ENCODE measurements at places on chromosomes 5 and 9.
A peak's percentile ranks its signal among the peaks of the same experiment; 100 is the strongest.

GRCh38 chr5:16485656-16486055, 20.1 kb upstream of the ZNF622 start:
- no peak for DNase-seq

- DNase-seq = no peak
These were observed 9.4 kb upstream of the RPS14 start for GRCh38 chr5:150458802-150459557.

DNA sequence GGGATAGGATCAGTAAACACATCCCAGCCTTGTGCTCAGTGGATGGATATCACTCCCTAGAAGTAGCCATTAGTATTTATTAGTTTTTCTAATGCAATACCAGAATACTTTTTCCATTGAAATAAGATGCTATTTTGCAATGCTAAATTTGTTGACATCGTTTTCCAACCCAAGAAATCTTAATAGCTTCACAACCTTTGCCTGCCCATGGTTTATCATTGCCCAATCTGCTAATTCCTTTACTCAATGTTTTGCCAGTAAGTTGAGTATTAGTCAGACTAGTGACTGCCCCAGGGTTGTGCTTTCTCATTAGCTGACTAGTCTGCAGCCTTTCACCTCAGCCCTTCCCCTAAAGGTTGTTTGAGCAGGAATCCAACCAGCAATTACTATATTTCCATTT, 62.9 kb downstream of the NREP start:
- DNase-seq = no peak

- no peak for DNase-seq
These were observed 133.7 kb downstream of the PLPPR1 start for GRCh38 chr9:101162231-101162630.

GRCh38 chr9:70924380-70924779, 197.0 kb downstream of the TRPM3 start:
- DNase-seq = peak; percentile 80

DNA sequence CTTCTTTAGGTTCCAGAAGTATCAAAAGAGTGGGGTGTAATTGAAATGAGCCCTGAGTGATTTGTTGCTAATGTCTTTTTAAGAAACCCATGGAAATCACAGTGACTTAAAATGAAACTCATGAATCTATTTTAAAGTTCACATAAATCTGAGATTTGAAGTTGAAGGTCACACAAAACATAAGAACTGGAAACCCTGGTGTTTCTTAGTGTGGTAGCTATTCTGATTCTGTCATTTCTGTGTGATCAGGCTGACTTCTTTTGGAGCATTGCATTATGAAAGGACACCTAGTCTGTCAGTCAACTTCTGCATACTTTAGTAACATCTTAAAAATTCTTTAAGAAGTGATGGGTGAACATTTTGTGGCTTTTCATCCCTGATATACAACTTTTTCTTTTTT, 448.8 kb downstream of the TLE4 start:
- DNase-seq = no peak

- no peak for DNase-seq
These were observed 57.8 kb downstream of the C9orf153 start for GRCh38 chr9:86201474-86202337.

GRCh38 chr5:141793881-141794280, 84.3 kb downstream of the PCDH1 start:
- DNase-seq = no peak

DNA sequence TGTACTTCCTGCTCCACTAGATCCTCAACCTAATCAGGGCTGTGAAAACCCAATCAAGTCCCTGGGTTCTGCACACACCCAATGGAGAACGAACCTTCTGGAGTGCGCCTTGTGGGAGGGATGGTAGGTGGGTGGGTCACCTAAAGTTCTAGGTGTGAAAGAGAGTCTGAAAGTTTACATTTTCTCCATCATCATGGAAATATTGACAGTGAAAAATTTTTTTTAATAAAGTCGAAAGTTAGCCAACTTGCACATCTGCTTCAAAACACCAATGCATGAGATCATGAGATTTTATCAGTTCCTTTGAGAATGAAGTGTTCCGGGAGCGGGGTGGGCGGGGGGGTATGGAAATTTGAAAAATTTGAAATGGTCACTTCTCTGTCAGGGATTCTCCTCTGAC, 21.7 kb downstream of the TAF11L14 start:
- no peak for DNase-seq

- no peak for DNase-seq
These were observed 18.7 kb upstream of the ITGA1 start for GRCh38 chr5:52769061-52769460.

GRCh38 chr9:114957558-114957957, 27.2 kb upstream of the TNFSF8 start:
- no peak for DNase-seq

DNA sequence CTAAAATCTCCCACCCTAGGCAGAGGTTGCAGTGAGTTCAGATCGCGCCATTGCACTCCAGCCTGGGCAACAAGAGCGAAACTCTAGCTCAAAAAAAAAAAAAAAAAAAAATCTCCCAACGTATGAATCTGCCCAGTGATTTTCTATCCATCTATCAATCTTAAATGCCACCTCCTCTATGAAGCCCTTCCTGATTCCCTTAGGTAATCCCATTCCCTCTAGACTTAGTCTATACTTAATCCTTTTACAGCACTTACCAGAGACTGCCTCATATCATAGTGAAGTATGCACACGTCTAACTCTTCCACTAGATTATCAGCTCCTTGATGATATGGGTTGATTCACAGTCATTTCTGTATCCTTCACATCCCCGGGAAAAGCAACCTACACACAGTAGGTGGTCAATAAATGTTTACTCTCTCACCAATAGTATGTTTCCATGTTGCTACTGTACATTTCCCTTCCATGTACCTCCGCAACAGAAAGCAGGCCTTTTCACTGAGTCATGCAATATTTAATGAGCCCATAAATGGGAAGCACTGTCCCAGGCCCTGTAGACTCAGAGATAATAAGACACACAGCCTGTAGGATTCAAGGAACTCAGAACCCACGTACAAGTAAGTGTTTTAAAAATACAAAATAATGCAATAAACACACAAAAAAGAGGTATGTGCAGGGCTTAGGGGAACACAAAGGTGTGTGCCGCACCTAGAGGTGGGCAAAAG, 1.2 kb downstream of the DROSHA start:
- no peak for DNase-seq

- no peak for DNase-seq
These were observed 105.3 kb downstream of the UBAP2 start for GRCh38 chr9:33943389-33943788.

GRCh38 chr9:98890256-98890655, 53.5 kb upstream of the COL15A1 start:
- DNase-seq = no peak

GRCh38 chr9:136085815-136086212, 9.3 kb downstream of the NACC2 start:
- DNase-seq = no peak

GRCh38 chr5:84430863-84431663, 46.4 kb upstream of the EDIL3 start:
- DNase-seq = no peak

DNA sequence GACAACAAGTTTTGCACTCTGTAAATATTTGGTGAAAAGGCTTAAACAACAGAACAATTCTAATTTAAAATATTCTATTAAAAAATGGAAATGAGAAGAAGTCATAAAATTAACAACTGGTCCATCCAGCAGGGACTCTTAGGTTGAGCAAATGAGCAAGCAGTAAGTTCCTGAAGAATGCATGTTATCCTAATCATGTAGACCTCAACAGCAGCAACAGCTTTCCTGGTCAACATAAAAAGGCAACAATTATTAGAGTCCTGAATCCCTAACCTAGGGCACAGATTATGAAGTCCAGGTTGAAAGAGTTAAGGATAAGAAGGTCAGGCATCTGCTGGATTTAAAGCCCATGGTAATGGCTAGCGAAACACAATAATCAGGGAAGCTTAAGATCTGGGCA, 120.9 kb downstream of the SSBP2 start:
- no peak for DNase-seq

DNA sequence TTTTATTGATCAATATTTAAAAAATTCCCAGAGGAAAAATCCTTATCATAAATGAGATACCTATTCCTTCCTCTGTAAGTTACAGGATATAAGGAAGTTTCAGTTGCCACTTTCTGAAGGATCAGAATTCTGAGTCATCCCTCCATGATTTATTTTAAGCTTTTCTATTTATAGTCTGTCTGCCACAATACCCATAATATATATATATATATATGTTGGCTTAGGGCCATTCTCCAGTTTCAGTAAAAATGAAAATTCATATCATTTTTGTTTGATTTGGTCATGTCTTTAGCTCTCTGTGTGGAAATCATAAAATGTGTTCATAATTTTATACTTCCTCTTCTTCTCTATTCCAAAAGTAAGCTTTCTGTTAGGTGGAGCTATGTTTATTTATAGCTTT, 215.8 kb upstream of the CYLC2 start:
- DNase-seq = no peak

DNA sequence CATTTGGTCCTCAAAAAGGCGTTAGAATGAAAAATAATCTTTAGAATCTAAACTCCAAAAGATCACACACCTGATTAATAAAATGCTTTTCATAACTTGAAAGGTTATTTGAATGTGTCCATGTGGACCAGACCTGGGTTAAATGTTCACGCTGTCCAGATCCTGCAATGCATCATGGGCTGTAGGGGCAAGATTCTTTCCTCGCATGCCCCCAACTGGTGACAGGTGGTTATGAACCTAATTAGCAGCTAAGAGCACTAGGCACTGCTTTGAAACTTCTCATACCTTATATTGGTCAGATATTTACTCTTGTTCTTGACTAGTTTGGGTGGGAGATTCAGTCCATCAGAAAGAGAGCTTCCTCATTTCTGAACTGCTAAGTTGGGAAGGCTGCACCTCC, 19.3 kb upstream of the PIP5K1B start:
- DNase-seq = no peak

- DNase-seq = no peak
These were observed 35.4 kb upstream of the ERCC6L2 start for GRCh38 chr9:95840074-95840473.

GRCh38 chr5:87876616-87877015, 392.0 kb downstream of the TMEM161B start:
- DNase-seq = no peak

GRCh38 chr9:111158363-111158762, 120.1 kb upstream of the LPAR1 start:
- DNase-seq = no peak

- peak; percentile 99 for DNase-seq
These were observed 8.1 kb upstream of the RAD23B start for GRCh38 chr9:107274953-107275422.

GRCh38 chr9:20476912-20477521, 145.3 kb downstream of the MLLT3 start:
- DNase-seq = no peak

DNA sequence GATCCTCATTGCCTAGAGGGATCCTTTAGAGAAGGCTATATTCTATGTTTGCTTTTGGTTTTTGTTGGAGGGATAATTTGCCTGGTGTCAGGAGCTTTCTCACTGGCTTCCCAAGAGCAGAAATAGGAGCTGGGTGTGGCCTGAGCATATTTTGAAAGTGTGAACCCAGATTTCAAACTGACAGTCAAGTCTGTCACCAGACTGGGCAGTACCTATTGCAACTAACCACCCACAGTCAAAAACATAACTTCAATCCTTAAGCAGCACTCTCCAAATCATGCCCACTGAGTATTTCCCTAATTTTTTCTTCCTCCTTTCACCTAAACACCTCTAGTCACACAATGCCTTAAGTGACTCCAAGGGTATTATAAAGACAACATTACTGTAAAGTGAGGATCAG, 278.4 kb downstream of the EBF1 start:
- DNase-seq = no peak

GRCh38 chr5:3833566-3833965, 237.9 kb downstream of the IRX1 start:
- no peak for DNase-seq

DNA sequence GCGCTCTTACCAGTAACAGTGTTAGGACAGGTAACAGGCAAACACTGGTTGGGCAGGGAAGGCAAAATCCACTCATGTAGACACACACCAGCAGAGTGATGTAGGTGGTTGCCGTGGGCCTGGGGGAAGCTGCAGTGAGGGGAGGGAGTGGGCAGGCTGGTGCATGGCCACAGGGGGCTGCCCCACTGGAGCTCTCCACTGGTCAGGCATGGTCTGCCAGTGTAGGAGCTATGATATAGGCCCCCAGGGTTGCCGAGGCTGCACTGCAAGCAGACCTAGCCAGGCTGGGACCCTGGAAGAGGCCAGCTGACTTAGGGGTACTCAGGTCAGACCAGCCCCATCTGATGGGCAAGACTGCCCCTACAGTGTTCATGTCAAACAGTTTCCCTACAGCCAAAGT, 154.6 kb downstream of the GDNF start:
- DNase-seq = no peak

DNA sequence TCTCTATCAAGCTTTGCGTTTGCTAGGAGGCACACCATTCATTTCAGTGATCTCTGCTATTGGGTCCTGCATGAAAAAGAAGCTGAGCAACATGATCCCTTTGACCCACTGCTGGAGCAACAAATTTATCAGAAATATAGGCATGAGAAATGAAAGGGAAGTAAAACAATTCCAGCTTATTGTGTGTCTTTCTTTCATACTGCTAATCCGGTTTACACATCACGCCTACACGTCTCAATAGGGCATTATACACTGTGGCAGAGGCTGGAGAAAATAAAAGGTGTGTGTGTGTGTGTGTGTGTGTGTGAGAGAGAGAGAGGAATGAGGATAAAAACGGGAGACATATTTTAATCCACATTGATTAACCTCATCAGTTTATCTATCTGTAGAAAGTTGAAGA, 2.4 kb downstream of the PTCH1 start:
- no peak for DNase-seq

GRCh38 chr9:131585375-131585774, 40.1 kb downstream of the PRRT1B start:
- no peak for DNase-seq

DNA sequence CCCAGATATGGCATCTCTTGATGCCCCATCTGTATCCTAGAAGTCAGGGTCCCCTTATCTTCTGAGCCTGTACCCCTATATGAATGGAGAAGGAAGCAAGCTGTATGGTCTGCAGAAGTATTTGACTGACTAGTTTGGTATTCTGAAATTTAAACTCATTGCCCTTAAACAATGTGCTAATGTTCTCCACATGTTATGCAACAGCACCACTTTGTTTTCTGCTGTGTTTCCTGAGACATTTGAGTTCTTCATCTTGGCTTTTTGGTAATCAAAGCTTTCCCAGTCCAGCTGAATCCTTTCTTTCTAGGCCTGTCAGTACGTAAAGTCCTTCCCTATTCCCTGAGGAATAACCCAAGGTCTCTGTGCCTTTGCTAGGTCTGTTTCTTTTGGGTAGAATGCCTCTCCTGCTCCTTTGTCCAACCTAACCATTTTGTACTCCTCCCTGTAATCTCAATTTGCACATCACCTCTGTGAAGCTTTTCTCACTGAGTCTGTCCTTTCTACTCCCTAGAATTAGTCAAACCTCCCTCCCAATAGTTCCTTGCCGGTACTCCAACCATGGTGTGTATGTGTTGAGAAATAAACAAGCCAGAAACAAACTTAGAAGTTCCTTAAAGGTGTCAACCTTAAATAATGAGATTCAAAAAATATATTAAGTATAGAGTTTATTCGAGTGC, 72.1 kb upstream of the HSPB3 start:
- DNase-seq = no peak

- no peak for DNase-seq
These were observed 63.9 kb downstream of the PARP8 start for GRCh38 chr5:50730336-50730735.

- DNase-seq = no peak
These were observed 24.1 kb upstream of the VLDLR start for GRCh38 chr9:2597483-2597882.

- no peak for DNase-seq
These were observed 106.4 kb upstream of the CCNG1 start for GRCh38 chr5:163330723-163331668.
